Endodermal cell (in vitro differentiated cells): ENCODE measurements at places on chromosomes 13 and 19. TPM values are rescaled to one million over a fixed set of nuclear protein-coding genes. Genes with fewer than 3 reads are reported as not detected.
A peak's percentile ranks its signal among the peaks of the same experiment; 100 is the strongest.

PTPRS gene
- total RNA-seq: 248 and 249 TPM in 2 replicates

DNA sequence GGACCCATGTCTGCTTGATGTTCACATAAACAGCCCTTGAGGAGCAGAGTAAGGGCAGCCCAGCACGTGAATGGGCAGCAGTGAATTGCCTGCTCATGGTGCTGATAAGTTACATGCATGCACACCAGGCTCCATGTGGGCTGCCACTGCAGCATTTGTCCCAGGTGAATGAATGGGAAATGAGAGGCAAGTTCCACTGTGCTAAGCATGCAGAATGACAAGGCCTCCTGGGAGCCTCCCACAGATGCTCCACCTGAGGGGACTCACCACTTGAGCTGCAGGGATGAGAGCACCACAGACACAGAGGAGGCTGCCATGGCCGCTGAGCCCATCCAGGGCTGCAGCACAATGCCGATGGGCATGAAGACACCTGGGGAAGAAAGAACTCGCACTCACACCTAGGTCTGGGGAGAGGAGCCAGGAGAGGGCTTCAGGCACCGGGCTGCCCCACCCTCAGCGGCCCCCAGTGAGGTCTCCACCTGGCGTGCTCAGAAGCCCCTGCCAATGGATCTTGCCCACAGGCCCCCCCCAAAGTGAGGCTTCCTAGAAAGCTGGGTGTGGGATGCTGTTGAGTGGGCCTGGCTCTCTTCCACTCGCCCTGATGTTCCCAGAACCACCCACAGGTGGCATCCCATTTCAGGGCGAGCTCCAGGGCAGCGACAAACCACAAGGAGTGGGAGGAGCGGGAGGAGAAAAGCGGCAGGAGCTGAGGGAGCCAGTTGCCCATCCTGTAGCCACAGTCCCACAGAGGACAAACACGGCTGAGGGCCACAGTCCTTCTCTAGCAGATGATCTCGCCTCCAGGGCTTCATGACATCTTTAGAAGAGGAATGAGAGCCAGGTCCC is 73.8 kb downstream of the CCDC70 start:
- H3K27ac ChIP-seq: no peak overlapping the region
- no peak overlapping the region for H3K4me3 ChIP-seq
- H3K4me1 ChIP-seq: peaks cover 7% of the 10 kb centered on the region
- DNase-seq: peak; percentile 88
- no peaks in the 10 kb centered on the region for H3K27me3 ChIP-seq

DNA sequence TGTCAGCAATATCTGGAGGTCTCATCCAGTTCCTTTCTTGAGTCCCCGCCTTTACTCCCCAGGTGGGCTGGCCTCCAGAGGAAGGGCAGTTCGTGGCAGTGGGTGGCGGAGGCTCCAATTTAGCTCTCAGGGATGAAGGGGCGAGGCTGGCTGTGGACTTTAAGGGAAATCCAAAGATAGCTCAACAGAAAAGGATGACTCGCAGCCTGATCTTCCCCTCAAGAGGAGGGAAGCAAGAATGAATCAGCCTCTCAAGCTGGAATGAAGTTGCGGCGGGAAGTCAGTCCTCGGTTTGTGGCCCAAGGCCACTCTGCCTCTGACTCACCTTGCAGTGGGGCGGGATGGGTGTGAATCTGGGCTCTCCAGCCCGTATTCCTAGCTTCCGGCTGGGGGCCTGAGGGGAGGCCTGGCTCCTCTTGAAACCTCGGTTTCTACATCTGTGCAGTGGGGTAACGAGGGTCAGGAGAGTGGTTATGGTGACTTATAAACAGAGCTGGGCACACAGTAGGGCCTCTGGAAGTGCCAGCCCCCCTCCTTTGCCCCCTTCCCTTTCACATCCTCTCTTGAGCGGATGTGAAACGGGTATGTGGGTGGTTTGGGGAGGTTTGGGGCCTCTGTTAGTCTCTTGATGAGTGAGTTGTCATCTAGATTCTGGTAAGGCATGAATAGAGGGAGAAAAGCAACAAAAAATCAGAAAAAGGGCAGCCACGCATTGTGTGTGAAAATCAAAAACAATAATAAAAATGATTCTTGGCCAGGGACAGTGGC is 10.5 kb upstream of the SMG9 start:
- H3K36me3 ChIP-seq: no peaks in the 10 kb centered on the region
- H3K4me3 ChIP-seq: no peak overlapping the region
- no peaks in the 10 kb centered on the region for H3K27me3 ChIP-seq

DNA sequence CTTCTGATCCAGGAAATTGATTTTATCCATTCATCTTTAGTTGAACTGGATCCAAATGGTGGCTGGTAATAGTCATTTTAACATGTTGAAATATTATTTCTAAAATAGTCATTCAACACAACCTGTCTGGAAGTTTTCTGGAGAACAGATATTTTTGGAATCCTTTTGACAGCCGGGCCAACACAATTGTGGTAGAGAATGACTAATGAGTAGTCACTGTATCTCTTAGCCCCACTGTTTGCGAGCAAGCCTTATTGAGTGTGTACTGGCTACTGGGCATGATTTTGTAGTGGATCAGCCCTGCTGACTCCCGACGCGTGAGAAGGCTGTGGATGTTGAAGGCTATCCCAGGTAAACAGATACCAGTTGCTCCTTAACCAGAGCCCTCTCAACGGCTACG is 383.4 kb downstream of the ZNF536 start:
- no peaks in the 10 kb centered on the region for H3K36me3 ChIP-seq
- no peak for DNase-seq
- no peaks in the 10 kb centered on the region for H3K27me3 ChIP-seq
- H3K27ac ChIP-seq: no peak overlapping the region
- no peak overlapping the region for H3K4me3 ChIP-seq
- no peaks in the 10 kb centered on the region for H3K4me1 ChIP-seq

DNA sequence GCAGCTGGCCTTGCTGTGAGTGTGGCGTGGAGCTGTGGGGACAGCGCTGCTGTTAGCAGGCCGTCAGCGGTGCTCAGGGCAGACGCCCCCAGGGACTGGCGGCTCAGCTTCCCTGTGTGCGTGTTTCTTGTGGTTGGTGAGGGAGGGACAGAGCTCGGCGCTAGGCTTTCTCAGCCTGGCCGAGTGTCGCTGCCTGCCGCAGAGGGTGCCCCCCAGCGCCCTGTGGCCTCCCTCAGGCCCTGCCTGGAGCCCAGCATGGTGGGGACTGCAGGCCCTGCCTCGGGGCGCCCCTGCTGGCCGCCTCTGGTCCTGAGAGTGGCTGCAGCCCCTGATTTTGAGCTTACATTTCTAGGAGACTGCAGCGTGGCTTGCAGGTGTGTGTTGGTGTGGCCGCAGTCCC is 35.5 kb downstream of the DOT1L start:
- H3K27me3 ChIP-seq: no peaks in the 10 kb centered on the region
- no peaks in the 10 kb centered on the region for H3K4me1 ChIP-seq
- H3K36me3 ChIP-seq: peaks cover 11% of the 10 kb centered on the region
- DNase-seq: peak; percentile 89
- no peak overlapping the region for H3K4me3 ChIP-seq
- peak overlapping the region; percentile 68 for H3K27ac ChIP-seq

SLC25A42 gene
- 6.6 to 28.1 TPM (median 8.0 TPM) in 3 replicates for total RNA-seq

DNA sequence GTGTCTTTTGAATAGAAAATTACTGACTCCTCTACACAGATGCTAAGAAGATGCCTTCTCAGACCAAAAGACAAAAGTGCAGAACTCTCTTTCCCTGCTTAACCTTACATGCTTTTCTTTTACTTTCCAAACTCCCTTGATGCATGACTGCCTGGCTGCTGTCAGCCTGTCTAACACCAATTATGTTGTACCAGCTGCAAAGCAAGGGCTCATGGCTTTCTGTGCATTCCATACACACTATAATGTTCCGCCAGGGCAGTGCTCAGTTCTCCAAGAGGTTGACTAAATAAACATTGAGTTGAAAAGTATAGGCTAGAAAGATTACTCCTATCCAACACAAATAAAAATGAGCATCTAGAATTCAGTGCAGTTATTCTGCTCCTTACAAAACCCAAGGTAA is 330.4 kb upstream of the NBEA start:
- no peak overlapping the region for H3K4me3 ChIP-seq
- H3K36me3 ChIP-seq: no peaks in the 10 kb centered on the region
- DNase-seq: no peak
- H3K27ac ChIP-seq: no peak overlapping the region
- H3K4me1 ChIP-seq: peaks cover 10% of the 10 kb centered on the region

DNA sequence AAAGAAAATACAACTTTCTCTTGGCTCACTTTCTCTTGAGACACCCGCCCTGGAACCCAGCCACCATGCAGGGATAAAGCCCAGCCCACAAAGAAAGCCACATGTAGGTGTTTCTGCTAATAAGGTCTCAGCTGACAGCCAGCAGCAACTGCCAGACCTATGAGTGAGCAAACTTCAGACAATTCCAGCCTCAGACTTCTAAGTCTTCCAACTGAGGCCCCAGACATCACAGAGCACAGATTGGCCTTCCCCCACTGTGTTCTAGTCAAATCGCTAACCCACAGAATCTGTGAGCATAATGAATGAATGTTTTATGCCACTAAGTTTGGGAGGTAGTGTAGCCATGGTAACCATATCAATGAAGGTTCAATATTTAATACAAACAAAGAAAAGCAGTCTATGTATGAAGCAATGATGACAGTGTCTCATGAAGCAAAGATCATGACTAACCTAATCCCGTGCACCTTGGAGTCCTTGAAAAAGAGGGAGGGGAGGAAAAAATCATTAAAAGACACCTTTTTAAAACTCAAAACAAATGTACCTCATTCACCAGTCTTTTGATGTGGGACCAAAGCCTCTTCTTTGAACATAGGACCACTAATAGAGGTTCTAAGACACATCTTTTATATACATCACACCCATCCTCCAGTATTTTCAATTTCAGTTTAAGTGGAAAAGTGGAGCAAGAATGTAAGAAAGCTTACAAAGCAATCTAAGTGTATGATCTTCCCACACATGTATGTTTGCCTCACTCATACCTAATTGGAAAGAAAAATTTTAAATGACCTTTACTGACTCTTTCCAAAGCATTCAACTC is 6.2 kb downstream of the MRPS31 start:
- H3K27ac ChIP-seq: no peak overlapping the region
- DNase-seq: no peak
- H3K4me1 ChIP-seq: no peaks in the 10 kb centered on the region
- H3K4me3 ChIP-seq: no peak overlapping the region

GRCh38 chr19:18173572-18174288 is at the start of gene IFI30:
TSS of gene IFI30 (plus strand) at chr19:18173813. CDS start at chr19:18173842, 29 bp downstream.
- peak within 1 kb of the TSS; percentile 82 for H3K4me3 ChIP-seq
- H3K27me3 ChIP-seq: peaks cover 19% of the 10 kb centered on the region
- H3K4me1 ChIP-seq: peaks cover 3% of the 10 kb centered on the region
- peak; percentile 93 for DNase-seq
- peaks cover 7% of the 10 kb centered on the region for H3K36me3 ChIP-seq
- H3K27ac ChIP-seq: no peak within 1 kb of the TSS

CLDND2 gene
- total RNA-seq: 2.0 to 3.5 TPM (median 2.5 TPM) in 3 replicates

GRCh38 chr13:23506807-23507291 is 63.4 kb upstream of the TNFRSF19 start:
- H3K36me3 ChIP-seq: no peaks in the 10 kb centered on the region
- H3K27me3 ChIP-seq: no peaks in the 10 kb centered on the region
- H3K4me3 ChIP-seq: no peak overlapping the region
- no peak for DNase-seq
- H3K4me1 ChIP-seq: peaks cover 20% of the 10 kb centered on the region

GRCh38 chr19:8680676-8681344 is 17.8 kb downstream of the ACTL9 start:
- H3K4me1 ChIP-seq: no peaks in the 10 kb centered on the region
- H3K27ac ChIP-seq: no peak overlapping the region
- no peak overlapping the region for H3K4me3 ChIP-seq

VSTM1 gene
- total RNA-seq: not detected in 3 replicates

- peak overlapping the region; percentile 47 for H3K27ac ChIP-seq
- H3K4me3 ChIP-seq: no peak overlapping the region
- H3K27me3 ChIP-seq: no peaks in the 10 kb centered on the region
- no peak for DNase-seq
- peaks cover 29% of the 10 kb centered on the region for H3K36me3 ChIP-seq
Observed at GRCh38 chr19:18840288-18841267, 8.8 kb downstream of the UPF1 start.

KLK12 gene
- not detected in 2 replicates for total RNA-seq

DNA sequence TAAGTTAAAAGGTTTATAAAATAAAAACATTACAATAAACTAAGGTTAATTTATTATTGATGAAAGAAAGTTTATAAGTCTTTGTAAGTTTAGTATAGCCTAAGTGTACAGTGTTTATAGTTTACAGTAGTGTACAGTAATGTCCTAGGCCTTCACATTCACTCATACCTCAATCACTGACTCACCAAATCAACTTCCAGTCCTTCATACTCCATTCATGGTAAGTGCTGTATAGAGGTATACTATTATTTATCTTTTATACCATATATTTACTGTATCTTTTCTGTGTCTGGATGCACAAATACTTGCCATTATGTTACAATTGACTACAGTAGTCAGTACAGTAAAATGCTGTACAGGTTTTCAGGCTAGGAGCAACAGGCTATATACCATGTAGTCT is 490.0 kb downstream of the GPC6 start:
- no peaks in the 10 kb centered on the region for H3K27me3 ChIP-seq
- DNase-seq: no peak

DNA sequence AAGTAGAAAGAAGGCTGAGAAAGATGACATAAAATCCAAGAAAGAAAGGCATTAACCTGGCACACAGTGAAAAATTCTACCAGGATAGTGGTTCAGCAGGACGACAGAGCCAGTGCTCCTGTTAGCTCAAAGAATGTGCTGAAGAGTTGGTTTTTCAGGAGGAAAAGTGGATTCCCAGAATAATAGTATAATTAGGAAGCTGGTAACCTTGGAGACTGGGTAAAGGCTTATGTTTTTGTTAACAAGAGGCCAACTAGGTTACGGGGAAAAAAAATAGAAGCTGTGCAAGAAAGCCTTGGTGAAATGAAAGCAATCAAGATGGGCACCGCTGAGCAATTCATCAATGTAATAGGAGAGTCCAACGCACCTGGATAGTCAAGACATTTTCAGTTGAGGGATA is 54.7 kb downstream of the SLC15A1 start:
- peaks cover 4% of the 10 kb centered on the region for H3K27me3 ChIP-seq
- no peak for DNase-seq
- H3K4me1 ChIP-seq: peaks cover 8% of the 10 kb centered on the region
- H3K36me3 ChIP-seq: no peaks in the 10 kb centered on the region
- no peak overlapping the region for H3K27ac ChIP-seq
- H3K4me3 ChIP-seq: no peak overlapping the region

- DNase-seq: no peak
- H3K27ac ChIP-seq: no peak overlapping the region
- H3K4me3 ChIP-seq: peak overlapping the region; percentile 94
- peaks cover 2% of the 10 kb centered on the region for H3K36me3 ChIP-seq
- no peaks in the 10 kb centered on the region for H3K4me1 ChIP-seq
- no peaks in the 10 kb centered on the region for H3K27me3 ChIP-seq
Observed at GRCh38 chr13:102847272-102848234, 1.7 kb downstream of the ERCC5 start.

LENG9 gene
- 2.2 and 2.5 TPM in 2 replicates for total RNA-seq
